ENCODE measurements at places on chromosomes 16 and 17.

DNA sequence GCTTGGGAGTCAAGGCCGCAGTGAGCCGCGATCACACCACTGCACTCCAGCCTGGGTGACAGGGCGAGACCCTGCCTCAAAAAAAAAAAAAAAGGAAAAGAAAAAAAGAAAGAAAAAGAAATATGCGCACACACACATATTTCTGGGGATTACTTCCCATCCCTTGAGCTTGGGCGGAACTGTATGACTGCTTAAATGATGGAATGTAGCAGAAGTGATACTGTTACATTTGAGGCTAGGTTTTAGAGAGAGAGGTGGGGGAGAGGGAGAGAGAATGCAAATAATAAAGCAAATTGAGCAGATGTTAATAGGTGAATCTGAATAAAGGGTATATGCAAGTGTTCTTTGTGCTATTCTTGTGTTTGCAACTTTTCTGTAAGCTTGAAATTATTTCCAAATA is 12.0 kb upstream of the USP32 start:
- DNase-seq: peak; percentile 24

DNA sequence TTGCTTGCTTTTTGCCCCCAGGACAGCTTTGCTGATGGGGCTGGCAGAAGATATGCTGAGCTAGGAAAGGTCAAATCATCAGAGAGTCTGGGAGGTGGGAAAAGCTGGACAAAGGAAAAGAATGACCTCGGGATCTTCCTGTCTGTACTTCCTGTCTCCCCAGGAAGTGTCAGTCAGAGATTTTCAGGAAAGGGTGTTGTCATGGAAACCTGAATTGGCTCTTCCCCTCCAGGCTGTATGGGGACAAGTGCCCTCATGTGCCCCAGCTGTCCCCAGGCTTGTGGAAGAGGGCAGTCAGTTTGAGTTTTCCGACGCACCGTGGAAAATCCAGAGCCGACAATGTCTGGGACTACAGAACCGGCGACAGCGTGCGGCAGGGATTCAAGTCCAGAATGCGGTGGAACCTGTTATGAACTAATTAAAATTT is 122.7 kb upstream of the ZFHX3 start:
- DNase-seq: no peak

DNA sequence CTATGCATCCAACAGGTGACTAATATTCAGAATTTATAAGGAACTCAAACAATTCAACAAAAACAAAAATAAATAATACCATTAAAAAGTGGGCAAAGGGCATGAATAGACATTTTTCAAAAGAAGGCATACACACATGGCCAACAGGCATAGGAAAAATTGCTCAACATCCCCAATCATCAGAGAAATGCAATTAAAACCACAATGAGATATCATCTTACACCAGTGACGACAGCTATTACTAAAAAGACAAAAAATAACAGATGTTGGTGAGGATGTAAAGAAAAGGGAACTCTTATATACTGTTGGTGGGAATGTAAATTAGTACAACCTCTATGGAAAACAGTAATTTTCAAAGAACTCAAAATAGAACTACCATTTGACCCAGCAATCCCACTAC is 250.4 kb upstream of the N4BP1 start:
- no peak for DNase-seq

GRCh38 chr16:48110982-48111381 is 44.8 kb downstream of the ABCC12 start:
- DNase-seq: no peak

DNA sequence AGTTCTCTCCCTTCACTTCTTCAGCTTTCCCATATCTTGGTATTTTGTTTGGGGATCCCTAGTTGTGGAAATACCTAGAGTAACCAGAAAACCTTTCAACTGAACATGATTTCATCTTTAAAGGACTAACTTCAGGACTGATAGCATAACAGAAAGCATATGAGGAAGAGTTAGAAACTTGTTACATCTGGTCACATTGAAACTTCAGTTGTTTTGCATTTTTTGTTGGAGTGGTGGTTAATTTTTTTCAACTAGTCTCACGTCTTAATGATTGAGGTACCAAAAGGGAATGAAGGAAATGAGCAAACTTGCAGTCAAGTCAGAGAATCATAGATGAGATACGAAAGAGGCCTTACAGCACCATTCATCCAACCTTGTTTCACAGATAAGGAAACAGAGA is 49.6 kb downstream of the TANGO6 start:
- DNase-seq: no peak

DNA sequence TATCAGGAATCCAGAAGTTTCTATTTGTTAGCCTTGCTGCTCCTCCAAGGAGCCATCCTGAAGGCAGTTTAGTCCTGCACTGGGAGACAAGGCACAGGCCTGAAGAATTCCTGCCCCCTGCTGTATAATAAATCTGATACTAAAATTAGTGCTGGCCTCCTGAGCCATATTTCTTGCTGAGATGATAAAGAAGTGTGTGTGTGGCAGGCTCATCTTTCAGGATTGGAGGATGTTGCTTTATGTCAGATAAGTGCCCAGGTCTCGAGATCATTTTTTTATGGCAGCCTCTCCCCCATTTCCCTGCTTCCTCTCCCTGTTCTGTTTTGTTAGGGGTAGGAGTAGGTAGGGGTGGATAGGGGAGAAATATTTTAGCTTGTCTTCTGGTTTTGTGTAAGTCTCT is 26.0 kb downstream of the MSI2 start:
- DNase-seq: no peak

DNA sequence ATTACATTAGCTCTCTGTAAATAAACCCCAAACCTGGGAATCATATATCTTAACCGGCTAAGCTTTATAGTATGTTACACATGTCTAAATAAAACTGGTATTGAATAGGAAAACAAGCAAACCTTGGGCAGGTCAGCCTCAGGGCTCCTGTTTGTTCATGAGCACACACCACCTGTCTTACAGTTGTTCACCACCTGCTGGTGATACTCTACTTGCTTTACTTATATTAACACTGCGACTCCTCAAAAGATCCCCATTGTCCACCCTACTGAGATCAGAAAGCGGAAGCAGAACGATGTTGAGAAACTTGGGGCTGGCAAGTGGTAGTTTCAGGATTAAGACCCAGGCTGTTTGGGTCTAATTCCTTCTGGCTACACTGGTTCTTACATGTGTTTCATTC is 16.4 kb downstream of the CDH13 start:
- DNase-seq: no peak

- peak; percentile 53 for DNase-seq
Measured at GRCh38 chr17:21239680-21240368, 13.4 kb downstream of the NATD1 start.

DNA sequence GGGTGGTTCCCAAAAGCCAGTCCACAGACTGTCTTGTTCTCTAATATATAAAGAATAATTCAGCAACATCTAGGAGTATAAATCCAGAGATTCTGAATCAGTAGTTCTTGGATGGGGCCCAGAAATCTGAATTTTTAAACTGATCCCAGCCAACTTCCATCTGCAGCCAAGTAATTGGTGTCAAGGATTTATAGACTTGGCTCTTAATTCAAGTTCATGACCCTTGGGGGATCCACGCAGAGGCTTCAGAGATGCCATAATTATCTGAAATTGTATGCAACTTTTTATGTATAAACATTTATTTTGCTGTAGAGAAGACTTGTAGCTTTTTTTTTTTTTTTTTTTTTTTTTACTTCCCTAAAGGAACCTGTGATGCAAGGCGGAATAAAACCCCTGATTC is 60.6 kb downstream of the HLF start:
- no peak for DNase-seq

GRCh38 chr16:84314373-84314772 is 19.7 kb downstream of the WFDC1 start:
- DNase-seq: no peak

GRCh38 chr17:72392056-72393010 is 271.5 kb downstream of the SOX9 start:
- DNase-seq: no peak

DNA sequence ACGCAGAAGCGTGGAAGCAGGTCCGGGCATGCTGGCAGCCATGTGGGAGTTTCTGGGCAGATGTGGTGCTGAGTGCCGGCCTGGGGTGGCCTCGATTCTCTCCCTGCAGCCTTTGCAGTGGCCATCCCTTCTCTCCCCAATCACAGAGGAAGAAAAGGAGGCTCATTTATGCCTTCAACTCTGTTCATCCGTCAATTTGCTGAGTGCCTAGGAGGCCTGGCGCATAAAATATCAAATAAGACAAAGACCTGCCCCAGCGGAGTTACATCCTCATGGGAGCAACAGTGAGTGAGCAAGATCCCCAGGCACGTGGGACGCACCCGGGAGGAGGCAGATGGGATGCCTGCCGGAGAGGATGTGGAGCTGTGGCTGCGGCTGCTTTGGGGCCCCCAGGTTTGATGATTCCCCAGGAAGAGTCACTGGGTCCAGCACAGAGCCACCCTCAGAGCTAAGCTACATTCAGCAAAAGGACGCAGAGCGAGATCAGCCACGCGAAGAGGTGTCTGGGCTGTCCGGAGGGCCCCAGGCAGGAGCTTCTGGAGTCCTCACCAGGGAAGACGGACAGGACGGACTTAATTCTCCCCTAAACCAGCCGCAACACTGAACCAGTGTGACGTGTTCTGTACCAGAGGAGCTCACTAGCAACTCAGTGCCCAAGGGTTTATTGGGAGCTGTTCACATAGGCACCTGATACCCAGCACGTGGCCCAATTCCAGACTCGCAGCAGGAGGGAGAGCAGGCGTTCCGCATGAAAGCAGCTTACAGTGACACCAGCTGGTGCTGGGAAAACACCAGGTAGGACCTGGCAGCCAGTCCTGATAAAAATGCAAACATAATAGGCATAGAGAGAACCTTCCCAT is 11.3 kb downstream of the CA5A start:
- DNase-seq: no peak

- peak; percentile 30 for DNase-seq
Measured at GRCh38 chr17:67602974-67603373, 114.8 kb upstream of the NOL11 start.

- no peak for DNase-seq
Measured at GRCh38 chr17:56604691-56605290, 11.3 kb downstream of the NOG start.

- DNase-seq: no peak
Measured at GRCh38 chr17:70181866-70182265, 12.5 kb downstream of the KCNJ2 start.

DNA sequence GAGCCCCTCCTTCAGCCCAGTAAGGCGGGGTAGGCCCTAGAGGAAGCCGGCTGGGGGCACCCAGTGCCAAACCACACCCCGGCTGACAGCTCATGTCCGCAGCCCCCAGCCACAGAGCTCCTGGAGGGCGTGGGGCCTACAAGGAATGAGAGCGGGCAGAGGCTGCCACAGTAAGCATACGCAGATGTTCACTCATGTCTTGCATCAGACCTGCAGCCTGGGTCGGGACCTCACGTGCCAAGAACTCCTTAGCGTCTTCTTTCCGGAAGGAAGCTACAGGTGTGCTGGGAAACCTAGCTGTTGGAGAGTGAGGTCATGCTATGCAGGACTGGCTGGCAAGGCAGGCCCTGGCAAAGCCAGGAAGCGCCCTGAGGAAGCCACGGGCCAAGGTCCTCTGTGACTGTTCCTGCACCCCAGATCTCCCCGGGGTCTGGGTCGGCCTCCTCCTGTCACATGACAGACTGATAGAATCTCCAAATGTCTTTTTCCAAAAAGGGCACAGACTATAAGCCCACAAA is 1.6 kb downstream of the ZNF598 start:
- no peak for DNase-seq

- no peak for DNase-seq
Measured at GRCh38 chr17:61354895-61355874, 44.5 kb upstream of the TBX2 start.

GRCh38 chr16:51814617-51815016 is 663.5 kb upstream of the SALL1 start:
- no peak for DNase-seq

DNA sequence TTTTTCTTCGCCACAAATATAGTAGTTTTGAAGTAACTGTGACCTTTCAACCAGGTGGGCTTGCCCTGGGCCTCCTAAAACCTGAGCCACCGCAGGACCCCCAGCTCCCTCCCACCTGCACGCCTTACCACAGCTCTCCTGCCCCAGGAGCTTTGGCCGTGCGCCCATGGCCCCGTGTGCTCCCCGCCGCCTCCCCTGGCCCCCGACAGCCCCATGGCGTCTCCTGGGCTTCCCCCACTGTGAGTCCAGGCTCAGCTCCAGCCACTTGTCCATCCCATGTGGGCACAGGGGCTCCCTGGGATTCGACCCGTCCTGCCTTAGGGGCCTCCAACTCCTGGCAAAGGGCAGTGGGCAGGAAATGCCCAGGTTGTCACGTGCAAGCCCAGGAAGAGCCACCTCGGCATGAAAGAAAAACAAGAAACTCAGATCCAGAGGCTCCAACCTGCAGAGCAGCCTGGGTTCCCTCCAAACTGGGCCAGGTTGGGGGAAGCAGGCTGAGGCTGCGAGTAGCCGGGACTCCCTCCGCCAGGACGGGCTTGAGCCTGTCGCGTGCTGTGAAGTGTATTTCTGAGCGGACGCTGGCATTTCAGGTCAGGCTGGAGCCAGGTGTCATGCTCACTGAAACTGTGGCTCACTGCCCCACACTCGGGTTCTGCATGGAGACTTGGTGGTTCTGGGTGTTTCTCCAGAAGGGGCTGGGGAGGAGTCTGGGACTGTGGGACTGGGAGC is 5.8 kb downstream of the LGALS3BP start:
- DNase-seq: no peak

DNA sequence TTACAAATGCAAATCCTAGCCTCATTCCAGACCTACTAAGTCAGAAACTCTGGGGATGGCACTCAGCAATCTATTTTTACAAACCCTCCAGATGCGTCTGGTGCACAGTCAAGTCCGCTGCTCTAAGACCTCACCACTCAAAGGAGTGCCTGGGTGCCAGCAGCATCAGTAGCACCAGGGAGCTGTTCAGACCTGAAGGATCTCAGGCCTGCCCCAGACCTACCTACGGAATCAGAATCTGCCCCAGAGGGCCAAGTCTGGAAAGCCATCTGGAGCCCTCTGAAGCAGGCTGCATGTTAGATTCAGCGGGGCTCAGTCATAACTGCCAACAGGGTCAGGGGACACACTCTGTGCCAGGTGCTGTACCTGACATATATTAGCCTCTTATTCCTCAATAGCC is 17.6 kb downstream of the MEOX1 start:
- DNase-seq: no peak

GRCh38 chr16:31050280-31051030 is 17.1 kb downstream of the STX4 start:
- no peak for DNase-seq

DNA sequence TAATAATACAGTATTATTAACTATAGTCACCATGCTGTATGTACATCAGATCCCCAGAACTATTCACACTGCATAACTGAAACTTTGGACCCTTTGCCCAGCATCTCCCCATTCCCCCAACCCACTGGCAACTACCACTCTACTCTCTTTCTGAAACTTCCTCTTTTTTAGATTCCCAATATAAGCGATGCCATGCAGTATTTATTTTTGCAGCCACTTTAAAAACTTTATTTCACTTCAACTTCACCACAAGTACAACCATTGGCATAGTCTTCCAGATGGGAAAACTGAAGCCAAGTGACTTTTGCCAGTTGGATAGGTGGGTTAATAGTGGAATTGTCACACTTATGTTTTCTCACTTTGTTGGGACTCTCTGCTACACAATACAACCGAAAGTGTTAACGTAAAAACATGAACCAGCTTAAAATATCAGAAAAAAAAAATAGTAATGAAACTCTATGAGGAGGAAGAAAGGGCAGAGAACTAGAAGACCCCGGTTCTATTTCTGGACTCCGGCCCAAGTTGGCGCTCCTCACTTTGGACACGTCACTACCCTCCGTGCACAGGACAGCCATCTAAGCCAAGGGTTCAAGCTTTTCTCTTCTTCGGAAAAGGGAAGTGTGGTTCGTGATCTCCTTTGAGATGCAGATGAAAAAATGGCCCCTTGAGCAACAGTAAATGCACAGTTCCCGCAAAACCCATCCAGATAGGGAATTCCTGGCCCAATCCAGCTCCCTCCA is 743 bp downstream of the SHCBP1 start:
- peak; percentile 19 for DNase-seq

GRCh38 chr17:8189711-8190477 is at the start of gene BORCS6:
TSS of gene BORCS6 (minus strand) at chr17:8190180. CDS start at chr17:8190140, 40 bp downstream.
- DNase-seq: peak; percentile 98

Measured in inflammatory macrophage treated with lipopolysaccharide for 4 hours (primary cell).